NCI-H1105 (cell line): ENCODE measurements at places on chromosomes 3 and 15.

DNA sequence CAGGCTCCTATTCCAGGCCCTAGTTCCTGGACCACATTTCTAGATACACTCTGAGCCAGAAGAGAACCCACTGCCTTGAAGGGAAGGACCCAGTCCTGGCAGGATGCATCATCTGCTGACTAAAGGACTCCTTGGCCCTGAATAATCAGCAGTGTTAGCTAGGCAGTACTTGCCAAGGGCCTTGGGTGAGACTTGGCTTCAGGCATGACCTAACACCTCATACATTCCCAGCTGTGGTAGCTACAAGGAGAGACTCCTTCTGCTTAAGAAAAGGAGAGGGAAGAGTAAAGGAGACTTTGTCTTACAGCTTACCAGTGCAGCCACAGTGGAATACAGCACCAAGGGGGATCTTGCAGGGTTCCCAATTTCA, 26.4 kb downstream of the PEAK1 start:
- DNase-seq = no peak

- no peak for DNase-seq
Observed at GRCh38 chr3:128322030-128323022, 144.4 kb downstream of the DNAJB8 start.

- no peak for DNase-seq
Observed at GRCh38 chr3:11721479-11721878, 77.8 kb upstream of the VGLL4 start.

- DNase-seq = no peak
Observed at GRCh38 chr3:76566211-76566534, 473.7 kb upstream of the ROBO2 start.
